HCT116 (cell line): ENCODE measurements at places on chromosomes 6 and 20. TPM values are rescaled to one million over a fixed set of nuclear protein-coding genes. Genes with fewer than 3 reads are reported as not detected.

The PI3 gene
- not detected for total RNA-seq

The B3GALT4 gene
- 1.9 TPM for total RNA-seq

The TGM3 gene
- not detected for total RNA-seq

The RWDD2A gene
- total RNA-seq = 3.6 TPM

The SIRPA gene
- total RNA-seq = 15.3 TPM
